Activated CD8-positive, alpha-beta T cell treated with anti-CD3 and anti-CD28 coated beads for 36 hours (primary cell): ENCODE measurements at places on chromosomes 2 and 18. TPM values are rescaled to one million over a fixed set of nuclear protein-coding genes. Genes with fewer than 3 reads are reported as not detected.

GRCh38 chr2:78035804-78036203, 513.6 kb upstream of the LRRTM4 start:
- no peak for DNase-seq

- no peak for DNase-seq
Observed at GRCh38 chr2:192010073-192010472, 163.2 kb upstream of the CAVIN2 start.

GRCh38 chr18:34493566-34494358, 216.3 kb upstream of the DTNA start:
- DNase-seq = peak; percentile 33

DNA sequence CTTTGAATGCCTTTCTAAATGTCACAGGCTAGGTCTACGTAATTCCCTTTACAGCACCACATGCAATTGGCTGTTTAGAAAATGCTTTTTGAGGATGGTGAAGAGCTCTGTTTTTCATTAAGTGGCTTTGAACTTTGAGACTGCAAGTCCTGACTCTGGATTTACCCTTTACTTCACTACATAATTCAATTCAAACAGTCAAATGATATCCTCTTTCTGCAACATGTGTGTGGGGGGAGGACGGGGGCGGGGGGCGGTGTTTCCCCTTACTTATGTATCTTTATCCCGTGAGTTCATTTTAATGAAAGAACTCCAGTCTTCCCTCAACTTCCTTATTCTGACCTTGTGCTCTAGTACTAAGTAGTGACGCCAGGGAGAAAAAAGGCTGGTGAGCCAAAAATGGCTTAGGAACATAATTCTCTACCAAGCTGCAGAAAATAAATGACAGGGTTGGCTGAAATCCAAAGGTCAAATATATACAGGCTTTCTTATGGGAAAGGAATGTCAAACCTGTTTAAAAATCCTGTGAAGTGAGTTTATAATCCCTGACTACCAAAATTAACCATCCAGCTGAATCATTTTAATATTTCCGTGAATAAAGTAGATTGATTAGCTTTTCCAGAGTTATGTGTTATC, 119.6 kb downstream of the SLC8A1 start:
- DNase-seq = no peak

- DNase-seq = no peak
Observed at GRCh38 chr2:60998628-60999545, 18.6 kb upstream of the PEX13 start.

- no peak for DNase-seq
Observed at GRCh38 chr2:32925283-32925815, 21.4 kb upstream of the LTBP1 start.

DNA sequence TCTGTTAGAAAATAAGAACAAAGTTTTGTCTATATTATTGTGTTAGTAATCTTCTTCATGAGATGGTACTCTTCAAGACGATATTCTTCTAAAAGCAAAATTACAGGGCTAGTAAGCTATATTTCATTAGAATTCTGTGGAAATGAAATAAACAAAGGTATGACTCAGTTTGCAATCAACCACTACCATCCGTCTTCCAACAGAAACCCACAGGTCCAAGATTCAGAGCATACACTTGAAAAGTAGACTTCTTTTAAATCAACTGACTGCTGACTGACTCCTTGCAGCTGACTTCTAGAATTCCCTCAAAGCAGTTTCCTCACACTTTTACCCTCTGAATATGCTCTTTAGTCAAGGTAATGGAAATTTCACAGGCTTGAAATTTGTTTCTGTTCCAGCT, 193.7 kb downstream of the GCA start:
- no peak for DNase-seq

DNA sequence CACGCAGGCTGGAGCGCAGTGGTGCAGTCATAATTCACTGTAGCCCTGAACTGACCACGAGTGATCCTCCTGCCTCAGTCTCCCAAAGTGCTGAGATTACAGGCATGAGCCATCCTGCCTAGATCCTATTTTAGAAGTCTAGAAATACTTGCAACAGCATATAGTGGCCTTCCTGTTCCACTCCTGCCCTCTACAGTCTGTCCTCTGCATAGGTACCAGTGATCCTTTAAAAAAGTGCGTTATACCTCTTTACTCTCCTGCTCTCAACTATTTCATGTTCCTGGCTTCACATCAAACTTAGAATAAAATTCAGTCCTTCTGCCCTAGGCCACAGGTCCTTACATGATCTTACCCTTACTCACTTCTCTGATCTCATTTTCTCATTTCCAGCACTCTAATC, 6.0 kb downstream of the COMMD1 start:
- DNase-seq = peak; percentile 22

GRCh38 chr2:118633371-118634018, 214.0 kb downstream of the EN1 start:
- DNase-seq = no peak

- DNase-seq = no peak
Observed at GRCh38 chr18:78293540-78293939, 686.1 kb upstream of the SALL3 start.

DNA sequence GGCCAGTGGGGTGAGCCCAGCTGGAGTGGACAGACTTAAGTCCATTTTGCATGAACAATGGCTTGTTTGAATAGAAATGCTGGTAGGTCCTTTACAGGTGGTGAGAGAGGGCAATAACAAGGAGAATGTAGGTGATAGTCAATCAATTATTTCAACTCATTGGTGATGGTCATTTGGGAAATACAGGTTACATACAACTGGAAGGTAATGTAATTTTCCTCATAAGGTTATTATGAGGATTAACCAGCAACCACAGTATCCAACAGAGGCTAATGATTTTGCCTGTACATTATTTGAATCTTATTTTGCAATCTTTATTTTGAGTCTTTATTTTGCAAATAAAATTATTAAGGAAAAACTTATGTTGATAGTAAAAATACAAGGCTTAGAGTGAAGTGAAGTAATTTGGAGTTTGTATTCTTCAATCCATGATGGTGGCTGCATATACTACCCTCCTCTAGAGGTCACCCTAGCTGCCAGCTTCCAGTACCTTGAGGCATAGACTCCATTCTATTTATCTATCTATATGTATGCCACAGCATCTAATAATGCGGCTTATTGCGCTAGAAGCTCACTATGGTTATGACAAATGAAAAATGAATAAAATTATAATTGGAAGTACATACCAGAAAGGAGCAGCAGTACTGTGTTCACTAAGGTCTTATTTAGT, 20.5 kb upstream of the HNMT start:
- no peak for DNase-seq

GRCh38 chr18:904218-905090, at the start of gene ADCYAP1:
ADCYAP1 (plus strand) TSS chr18:904871; CDS start chr18:905387, 516 bp downstream.
- no peak for DNase-seq

DNA sequence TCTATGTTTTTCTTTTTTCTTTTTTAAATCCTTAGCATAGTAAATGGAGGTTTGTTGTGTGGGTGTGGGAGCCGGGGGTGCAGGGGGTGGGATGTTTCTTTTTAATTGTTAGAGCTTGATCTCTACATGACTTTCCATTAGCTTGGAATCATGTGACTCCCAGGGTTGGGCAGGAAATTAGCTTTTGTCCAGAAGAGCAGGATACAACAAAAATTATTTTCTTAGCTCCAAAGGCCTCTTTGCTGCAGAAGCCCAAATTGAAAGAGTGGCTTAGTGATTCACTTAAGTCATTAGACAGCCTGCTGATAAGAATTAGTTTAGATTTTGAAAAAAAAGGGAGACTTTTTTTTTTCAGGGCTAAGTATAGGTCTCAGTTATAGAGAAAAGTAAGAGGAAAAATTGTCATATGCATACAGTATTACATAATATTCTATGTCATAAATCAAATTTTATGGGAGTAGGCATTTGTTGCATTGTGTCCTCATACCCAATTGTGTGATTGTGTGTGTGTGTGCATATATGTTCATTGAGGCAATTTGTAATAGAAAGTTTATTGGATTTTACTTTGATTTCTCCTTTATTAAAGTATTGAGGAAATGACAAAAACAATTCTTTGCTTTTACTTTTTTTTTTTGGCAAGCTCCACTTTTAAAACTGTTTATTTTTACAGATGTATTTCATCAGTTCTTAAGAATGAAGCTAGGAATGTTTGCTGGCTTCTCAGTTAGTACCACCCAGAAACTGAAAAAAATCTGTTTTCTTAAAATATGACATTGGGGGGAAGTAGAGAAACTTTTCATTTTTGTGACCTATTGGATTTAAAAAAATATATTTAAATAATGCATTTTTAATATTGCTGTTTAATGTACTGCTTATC, 47.4 kb downstream of the TSPYL6 start:
- DNase-seq = no peak

GRCh38 chr18:21309248-21309647, 67.2 kb downstream of the GREB1L start:
- no peak for DNase-seq

- no peak for DNase-seq
Observed at GRCh38 chr2:31476511-31477180, 62.1 kb upstream of the XDH start.

DNA sequence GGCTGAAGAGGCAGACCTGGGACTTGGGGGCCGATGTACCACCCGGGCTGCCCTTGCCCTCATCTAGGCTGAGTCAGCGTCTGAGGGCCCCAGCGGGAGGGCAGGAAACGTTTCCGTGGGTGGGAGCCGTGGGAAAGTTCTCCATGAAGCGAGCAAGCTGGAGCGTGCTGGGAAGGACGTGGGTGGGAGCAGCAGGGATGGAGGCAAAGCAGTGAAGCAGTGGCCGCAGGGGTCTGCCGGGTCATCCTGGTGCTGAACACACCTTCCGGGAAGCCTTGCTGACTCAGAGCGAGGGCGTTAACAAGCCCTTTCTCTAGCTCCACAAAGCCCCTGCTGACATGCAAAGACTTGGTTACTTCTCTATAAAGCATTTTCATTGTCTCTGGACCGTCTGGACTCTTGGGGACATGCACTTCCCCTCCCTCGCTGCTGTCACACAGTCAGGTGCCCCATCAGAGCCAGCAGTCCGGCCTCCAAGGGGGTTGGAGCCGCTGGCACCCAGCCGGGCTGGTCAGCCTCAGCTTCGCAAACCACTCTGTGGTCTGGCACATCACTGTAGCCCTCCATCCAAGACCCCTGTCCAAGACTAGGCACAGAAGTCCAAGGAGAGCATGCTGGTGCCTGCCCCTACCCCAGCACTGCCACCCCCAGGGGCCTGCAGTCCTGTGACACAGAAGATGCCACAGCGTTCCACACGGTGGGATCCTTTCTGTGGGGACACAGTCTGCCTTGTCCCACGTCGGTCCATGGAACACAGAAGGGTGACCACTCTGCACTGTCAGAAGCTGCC, 115.1 kb upstream of the GPC1 start:
- DNase-seq = no peak

GRCh38 chr18:27377251-27377650, 192.1 kb upstream of the CHST9 start:
- DNase-seq = no peak

DNA sequence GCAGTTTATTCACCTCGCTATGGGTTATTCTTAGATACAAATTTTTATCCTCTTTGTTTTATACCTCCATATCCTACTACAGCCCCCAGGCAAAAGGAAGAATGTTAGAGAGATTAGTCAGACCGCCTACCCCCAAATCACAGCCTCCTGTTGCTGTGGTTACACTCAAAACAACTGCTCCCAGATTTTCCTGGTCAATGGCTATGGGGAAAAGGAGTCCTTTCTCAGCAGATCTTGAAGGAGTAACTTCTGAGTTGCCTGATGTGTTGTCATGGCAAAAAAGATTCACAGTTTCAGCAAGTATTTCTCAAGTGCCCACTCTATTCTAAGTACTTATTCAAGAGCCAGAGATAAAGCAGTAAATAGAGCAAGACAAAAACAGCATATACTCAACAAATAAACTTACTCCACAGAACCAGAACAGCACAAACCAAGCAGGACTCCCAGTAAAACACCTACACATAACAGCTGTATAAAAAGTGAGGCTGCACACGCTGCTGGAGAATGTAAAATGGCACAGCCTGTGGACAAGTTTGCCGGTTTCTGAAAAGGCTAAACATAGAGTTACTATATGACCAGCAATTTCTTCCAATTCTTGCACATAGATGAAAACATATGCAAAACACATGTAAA, 104.8 kb downstream of the NOL10 start:
- no peak for DNase-seq

DNA sequence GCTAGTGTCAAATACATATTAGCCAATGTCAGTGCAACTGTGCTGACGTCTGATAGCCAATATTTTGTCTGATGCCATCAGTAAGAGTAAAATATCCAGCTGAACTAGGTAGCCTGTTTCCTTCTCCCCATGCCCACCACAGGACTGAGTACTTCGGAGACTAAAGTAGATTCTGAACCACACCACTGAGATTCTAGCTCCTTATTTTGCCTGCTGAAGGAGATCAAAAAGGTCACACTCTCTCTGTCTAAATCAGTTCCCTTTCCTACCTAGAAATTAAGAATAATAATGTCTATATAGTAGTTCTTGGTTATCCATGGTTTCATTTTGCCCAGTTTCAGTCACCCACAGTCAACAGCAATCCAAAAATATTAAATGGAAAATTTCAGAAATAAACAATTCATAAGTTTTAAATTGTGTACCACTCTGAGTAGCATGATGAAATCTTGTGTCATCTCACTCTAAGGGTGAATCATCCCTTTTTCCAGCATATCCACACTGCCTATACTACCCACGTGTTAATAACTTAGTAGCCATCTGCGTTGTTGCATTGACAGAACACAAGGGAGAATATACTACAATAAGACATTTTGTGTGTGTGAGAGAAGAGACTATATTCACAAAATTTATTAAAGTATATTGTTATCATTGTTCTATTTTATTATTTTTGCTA, 1043.3 kb upstream of the PIK3C3 start:
- DNase-seq = no peak

- no peak for DNase-seq
Observed at GRCh38 chr2:143936538-143936847, 583.4 kb downstream of the ZEB2 start.

DNA sequence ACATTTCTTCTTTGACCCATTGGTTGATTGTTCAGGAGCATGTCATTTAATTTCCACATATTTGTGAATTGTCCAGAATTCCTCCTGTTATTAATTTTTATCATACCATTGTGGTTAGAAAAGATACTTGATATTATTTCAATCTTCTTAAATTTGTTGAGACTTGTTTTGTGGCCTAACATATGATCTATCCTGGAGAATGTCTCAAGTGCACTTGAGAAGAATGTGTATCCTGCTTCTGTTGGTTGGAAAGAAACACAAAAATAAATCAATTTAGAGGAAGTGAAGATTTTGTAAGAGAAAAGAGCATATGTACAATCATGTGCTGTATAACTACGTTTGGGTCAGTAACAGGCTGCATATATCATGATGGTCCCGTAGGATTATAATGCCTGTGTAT, 118.6 kb upstream of the CDC42EP3 start:
- no peak for DNase-seq

GRCh38 chr18:62332964-62333695, 8.0 kb downstream of the TNFRSF11A start:
- DNase-seq = no peak

The TFPI gene
- not detected for total RNA-seq

The UGT1A8 gene
- total RNA-seq = not detected

The UBE2E3 gene
- 29.4 TPM for total RNA-seq

The PDCD1 gene
- 20.3 TPM for total RNA-seq

The CAMKMT gene
- total RNA-seq = 14.1 TPM

The BUB1 gene
- total RNA-seq = 111 TPM

The KCNE4 gene
- not detected for total RNA-seq

The BMP10 gene
- total RNA-seq = not detected

The ARHGAP25 gene
- total RNA-seq = 61.5 TPM

The SLC5A7 gene
- not detected for total RNA-seq
